ENCODE measurements at places on chromosomes 5 and 9.

GRCh38 chr5:20609126-20609525 lies 621.1 kb upstream of the CDH18 start:
- DNase-seq: no peak

DNA sequence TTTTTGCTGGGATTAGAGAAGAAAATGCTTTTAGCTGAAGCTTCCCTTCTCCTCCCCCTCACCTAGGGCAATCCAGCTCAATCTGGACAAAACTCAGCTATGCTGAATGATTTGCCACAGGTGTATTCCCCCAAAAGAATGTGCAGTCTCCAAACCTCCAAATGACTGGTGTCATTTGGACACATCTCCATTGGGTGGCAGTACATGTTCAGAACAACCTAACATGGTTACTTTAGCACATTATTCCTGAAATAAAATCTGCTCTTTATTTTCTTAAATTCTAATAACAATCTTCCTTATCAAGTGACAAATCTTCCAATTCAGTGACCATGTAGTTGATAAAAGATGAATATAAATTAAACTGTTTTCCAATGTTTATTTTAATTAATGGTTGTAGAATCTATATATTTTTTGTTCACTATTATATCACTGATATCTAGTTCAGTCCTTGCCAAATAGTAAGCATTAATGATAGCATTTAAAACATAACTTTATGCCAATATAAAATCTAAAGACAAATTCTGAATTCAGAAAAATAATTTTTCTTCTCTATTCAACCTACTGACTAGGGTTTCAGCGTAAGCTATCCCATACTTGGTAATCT lies 61.3 kb upstream of the MOCS2 start:
- peak; percentile 53 for DNase-seq

DNA sequence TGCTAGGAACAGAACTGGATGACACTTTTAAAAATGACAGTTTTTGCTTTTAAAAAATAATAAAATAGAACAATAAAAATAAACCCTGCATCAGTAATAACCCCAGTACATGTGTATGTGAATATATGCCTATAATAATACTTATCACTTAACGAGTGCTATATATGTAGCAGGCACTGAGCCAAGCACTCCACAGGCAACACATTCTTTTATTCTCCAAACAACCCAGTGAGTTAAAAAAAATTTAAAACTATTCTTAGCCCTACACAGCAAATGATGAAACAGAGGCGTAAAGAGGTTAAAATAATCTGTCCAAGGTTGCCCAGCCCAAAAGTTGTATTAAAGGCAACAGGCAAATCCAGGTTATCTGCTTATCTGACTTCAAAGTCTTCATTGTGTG lies 124.5 kb upstream of the SMIM23 start:
- DNase-seq: no peak

GRCh38 chr5:170861667-170861916 lies 226 bp upstream of the RANBP17 start:
- DNase-seq: no peak

DNA sequence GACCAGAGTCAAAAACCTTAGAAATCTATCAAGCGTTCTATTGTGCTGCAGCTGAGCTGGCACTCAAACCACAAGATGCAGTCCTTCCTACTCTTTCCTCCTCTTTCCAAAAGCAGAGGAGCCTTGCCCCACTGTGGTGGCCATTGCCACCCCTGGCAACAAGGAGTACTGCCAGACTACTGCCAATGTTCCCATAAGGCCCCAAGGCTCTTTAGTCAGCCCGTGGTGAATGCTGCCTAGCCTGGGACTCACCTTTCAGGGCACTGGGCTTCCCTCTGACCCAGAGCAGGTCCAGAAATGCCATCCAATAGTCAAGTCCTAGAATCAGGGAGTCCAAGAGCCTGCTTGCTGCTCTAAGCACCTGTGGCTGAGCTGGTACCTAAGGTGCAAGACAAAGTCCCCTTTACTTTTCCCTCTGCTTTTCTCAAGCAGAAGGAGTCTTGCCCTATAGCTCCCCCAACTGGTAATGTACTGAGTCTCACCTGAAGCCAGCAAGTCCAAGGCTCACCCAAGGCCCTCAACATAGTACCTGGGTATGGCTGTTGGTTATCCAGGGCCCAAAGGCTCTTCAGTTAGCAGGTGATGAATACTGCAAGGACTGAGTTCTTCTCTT lies 219.4 kb downstream of the ATPSCKMT start:
- no peak for DNase-seq

- DNase-seq: no peak
These were observed 32.6 kb upstream of the RNF130 start for GRCh38 chr5:180104168-180104530.

- DNase-seq: no peak
These were observed 2403.4 kb upstream of the ACO1 start for GRCh38 chr9:29981013-29981412.

DNA sequence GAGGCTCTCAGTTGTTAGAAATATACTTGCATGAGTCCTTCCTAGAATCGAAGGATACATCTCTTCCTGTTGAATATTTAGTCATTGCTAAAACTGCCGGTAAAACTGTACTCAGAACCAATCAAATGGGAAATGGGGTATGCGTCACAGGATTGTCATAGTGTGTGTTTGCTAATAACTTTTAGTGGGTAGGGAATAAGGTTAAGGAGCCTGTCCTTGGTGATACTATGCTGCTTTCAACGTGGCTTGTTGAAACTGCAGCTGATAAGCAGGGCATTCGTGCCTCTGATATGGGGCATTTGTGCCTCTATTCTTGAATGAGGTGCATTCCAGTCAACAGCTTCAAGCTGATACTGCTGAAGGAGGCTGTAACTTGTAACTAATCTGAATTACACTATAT lies 26.6 kb downstream of the HABP4 start:
- no peak for DNase-seq

GRCh38 chr9:123316053-123316718 lies 39.8 kb upstream of the CRB2 start:
- no peak for DNase-seq

DNA sequence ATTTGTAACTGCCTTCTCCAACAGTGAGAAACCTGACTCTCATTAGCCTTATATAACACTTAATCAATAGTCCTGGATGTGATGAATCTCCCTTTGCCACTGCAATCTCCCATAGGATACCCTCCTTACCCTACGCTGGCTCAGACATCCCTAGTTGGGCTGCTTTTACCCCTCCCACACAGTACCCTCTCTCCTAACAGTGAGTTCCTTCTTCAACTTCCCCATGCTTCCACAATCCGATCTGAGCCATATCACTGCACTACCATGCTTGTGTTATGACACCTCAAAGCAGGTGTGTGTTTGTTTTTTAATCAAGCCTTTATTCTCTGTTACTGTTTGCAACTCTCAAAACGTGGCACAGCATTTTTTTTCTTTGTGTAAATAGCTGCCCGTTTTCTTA lies 60.5 kb upstream of the C9orf72 start:
- no peak for DNase-seq

DNA sequence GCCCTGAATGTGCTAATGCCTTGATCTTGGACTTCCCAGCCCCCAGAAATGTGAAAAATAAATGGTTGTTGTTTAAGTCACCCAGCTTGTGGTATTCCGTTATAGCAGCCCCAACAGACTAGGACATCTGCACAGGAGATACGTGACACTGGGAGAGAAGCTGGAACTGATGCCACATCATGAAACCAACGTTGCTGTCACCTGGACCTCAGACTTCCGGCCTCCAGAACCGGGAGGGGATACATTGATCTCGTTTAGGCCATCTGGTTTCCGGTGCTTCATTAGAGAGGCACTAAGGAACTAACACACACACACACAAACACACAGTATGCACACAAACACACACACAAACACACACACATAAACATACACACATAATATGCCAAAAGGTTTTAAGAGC lies 75.0 kb upstream of the ICE1 start:
- no peak for DNase-seq

GRCh38 chr9:105389796-105390195 lies 58.0 kb upstream of the FSD1L start:
- DNase-seq: no peak

DNA sequence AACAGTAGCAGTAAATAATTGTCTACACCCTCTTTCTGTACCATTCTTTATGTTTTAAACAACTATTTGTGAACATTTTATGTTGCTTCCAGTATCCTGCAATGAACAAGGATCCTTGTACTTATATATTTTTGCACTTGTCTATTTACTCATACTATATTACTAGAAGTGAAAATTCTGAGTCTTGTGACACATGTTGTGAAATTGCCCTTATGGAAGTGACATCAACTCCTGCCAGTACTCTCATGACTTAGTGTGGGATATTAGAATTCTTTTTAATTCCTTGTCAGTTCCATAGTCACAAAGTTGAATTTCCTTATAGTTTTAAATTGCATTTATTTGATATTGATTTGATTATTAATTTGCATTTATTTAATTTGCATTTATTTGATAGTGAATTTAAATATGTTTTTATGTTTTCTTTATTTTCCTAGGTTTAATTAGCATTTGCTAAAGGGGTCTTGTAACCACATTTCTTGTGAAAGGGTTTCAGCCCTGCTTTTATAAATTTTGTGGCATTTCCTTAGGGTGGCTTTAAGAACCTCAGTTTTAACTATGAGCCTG lies 27.7 kb downstream of the PARP8 start:
- DNase-seq: no peak

- no peak for DNase-seq
These were observed 162.8 kb downstream of the PIK3R1 start for GRCh38 chr5:68378204-68378820.

DNA sequence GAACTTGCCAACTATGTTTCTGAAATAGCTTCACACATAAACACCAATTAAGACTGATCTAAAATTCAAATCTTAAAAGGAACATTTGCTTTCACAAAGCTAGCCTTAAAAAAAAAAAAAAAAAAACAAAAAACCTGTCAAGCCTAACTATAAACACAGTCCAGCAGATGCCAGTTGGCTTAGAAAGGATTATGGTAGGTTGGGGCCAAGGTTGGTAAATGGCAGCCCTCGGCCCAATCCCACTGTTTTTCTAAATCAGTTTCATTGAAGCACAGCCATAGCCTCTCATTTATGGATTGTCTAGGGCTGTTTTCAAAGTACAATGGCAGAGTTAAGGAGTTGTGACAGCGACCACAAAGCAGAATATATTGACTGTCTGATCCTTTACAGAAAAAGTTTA lies 75.7 kb upstream of the FRRS1L start:
- DNase-seq: no peak

DNA sequence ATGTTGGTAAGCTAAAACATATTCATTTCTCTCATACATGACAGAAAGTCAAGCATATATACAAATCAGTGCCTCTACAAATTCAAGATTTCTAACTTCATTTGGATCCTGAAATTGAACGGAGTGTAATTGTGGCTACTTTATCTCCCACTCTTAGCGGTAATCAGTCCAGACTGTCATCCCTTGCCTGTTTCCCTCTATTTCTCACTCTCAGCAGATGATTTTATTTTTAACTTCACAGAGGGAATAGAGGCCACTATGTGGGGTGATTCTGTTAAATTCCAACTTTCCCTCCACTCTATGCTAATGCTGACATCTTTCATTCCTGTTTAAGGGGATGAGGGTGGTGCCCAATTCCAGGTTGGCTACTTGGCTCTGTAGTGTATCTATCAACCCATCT lies 153.8 kb upstream of the KCNN2 start:
- DNase-seq: no peak

GRCh38 chr5:100852051-100852450 lies 51.0 kb downstream of the ST8SIA4 start:
- DNase-seq: no peak

GRCh38 chr5:61414806-61415205 lies 82.7 kb downstream of the ZSWIM6 start:
- DNase-seq: no peak

DNA sequence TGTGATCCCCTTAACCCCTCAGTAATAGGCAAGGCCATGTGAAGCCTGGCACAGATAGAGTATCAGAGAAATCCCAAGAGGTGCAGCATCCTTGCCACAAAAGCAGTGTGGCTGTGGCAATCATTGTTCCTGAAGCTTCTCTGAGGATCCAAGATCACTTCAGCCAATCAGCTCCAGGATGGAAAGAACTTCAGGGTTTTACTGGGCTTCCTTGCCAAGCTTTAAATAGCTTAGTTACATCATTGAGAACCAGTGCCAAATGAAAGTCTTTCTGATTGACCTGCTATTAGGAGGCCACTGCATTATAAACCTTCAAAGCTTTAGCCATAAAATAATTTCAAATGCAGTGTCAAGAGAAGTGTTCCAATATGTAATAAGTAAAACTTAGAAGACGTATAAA lies 430.6 kb downstream of the PIK3R1 start:
- DNase-seq: no peak

DNA sequence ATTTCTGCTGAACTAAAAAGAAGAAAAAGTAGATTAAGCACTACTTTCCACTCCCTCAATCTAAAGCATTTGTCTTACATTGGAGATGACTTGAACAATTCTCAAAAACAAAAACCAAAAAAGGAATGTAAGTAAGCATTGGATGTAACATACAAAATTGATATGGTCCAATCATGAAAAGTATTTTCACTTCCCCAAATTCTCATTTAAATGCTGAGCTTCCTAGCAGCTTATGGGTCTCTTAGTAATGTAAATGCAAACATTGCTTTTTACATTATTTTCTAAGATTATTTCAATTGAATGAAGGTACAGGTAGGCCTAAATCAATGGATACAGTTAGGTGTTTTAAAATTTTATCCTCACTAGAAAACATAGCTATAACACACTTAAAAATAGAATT lies 20.0 kb downstream of the ANKH start:
- DNase-seq: no peak

DNA sequence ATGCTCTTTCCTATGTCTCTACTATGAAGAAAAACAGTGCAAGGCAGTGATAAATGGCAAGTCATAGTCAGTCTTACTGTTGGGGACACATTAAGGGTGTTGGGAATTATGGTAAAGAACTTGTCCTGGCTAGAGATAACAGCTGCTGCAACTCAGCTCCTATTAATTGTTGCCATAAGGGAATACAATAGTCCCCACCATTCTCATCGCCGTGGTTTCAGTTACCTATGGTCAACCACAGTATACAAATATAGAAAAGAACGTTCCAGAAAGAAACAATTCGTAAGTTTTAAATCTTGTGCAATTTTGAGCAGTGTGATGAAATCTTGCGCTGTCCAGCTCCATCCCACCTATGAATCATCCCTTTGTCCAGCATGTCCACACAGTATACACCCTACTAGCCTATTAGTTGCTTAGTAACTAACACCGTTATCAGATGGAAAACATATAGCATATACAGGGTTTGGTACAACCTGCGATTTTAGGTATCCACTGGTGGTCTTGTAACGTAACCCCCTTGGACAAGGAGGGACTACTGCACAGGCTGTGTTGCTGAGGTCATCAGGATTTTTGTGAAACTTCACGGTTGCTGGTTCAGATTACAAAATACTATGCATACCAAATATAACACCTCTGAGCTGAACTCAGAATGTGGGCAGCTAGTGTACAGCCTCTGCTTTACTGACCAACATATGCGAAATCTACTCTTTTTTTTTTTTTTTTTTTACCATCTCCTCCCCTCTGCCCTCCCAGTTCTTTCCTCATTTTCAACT lies 53.5 kb downstream of the ZFR start:
- no peak for DNase-seq

GRCh38 chr5:73374520-73375190 lies 73.9 kb downstream of the FOXD1 start:
- peak; percentile 36 for DNase-seq

GRCh38 chr5:157290981-157291711 lies 25.2 kb downstream of the CYFIP2 start:
- no peak for DNase-seq

All from urothelium cell line (cell line).